ENCODE measurements at places on chromosomes 2 and 18.

DNA sequence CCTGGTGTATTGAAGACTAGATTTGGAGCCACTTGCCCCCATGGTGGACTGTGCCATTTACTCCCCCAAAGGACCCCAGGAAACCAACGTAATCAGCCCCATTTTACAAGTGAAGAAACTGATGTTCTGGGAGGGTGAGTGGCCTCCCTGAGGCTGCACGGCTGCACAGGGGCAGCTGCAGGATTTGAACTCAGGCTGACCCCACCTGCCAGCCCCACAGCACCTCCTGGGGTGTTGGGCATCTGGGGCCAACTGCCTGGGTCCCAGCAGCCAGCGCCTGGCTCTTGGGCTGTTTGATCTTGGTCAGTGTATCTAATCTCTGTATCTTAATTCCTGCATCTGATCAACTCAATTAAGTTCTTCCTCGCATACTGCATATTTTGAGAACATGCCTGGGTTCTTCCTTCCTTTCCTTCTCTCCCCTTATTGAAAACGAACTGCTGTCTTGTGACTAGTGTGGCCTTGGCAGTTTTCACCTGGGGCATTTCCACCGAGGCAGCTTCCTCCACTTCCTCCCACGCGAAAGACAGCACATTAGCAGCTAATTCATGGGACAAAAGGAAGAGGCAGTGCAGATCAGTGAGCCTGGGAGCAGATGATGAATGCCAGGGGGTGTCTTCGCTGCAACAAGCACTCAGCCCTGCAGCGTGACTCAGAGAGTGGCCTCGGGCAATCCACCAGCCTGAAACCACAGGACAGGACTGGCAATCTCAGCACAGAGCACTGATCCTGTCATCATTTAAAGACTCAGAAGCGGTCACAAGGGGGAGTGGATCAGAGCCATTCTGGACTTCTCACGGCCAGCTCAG is 184.1 kb upstream of the RAB12 start:
- no peak for DNase-seq

DNA sequence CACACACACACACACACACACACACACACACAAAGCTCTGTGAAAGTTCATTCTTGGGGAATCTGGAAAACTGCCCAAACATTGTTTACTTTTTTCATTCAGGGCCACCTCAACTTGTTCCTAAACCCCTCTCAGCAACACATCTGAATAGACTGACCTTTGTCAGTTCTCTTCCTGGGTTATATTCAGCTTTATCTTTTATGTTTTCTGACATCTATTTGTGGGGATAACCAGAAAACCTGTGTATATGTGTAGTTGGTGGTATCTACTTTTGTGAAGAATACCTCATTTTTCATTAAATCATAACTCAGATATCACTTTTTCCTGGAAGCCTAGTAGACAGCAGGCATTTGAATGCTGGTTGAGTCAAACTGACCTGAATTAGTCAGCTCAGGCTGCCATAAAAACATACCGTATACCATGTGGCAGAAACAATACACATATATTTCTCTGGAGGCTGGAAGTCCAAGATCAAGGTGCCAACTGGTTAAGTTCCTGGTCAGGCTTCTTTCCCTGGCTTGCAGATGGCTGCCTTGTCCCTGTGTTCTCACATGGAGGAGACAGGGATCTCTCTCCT is 11.0 kb upstream of the RNF144A start:
- no peak for DNase-seq

DNA sequence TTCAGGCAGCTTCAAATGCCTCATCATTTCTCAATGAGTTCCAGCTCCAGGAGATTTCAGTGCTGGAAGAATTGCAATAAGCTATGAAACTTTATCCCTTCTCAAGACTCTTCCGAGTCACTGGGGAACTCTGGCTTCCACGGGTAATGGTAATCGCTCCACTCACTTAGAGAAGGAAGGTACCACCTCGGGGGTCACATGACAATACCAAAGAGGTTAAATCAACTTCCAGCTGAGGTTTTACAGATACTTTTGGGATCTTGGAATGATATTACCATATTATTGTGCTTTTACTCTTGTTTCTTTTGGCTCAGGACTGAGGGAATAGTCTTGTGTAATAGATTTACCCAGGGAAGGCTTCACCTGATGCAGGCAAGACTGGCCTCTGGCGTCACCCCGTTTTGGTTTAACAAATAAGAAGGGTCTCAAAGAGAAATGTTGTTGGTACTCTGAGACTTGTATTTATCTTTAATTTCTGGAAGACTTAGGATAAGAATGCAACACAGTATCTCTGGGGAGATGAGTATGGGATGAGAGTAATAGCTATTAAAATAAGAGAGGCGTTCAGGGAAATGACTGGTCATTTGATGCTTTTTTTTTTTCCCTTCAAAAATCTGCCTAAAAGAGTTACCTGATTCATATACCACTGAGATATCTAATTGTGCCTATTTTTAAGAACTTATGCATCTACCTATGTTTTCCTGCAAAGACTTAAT is 316.9 kb upstream of the ZEB2 start:
- no peak for DNase-seq

- no peak for DNase-seq
Observed at GRCh38 chr18:74434466-74434865, 22.6 kb downstream of the DIPK1C start.

DNA sequence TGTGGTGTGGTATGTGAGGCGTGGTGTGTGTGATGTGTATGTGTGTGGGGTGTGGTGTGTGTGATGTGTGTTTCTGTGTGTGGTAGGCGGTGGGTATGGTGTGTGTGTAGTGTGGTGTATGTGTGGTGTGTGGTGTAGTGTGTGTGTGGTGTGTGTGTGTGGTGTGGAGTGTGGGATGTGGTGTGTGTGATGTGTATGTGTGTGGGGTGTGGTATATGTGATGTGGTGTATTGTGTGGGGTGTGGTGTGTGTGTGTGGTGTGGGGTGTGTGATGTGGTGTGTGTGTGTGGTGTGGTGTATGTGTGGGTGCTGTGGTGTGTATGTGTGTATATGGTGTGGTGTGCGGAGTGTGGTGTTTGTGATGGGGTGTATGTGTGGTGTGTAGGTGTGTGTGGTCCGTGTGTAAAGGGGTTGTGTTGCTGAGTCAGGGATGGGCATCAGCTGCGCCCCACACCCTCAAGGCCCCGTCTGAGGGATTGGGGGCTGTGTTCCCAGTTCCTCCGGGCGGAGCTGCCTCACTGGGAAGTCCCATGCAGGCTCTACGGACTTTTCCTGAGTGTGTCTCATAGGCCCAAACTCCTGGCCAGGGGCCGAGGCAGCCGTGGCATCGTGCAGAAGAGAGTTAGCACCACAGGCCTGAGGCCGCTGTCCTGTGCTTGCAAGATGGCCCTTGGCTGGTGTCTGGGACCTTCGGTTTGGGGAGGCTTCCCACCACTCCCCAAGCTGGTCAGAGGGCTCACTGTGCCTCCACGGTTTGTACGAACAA is 18.2 kb upstream of the ARL4C start:
- no peak for DNase-seq

GRCh38 chr18:67553437-67553836 is 36.9 kb upstream of the DSEL start:
- DNase-seq, result no peak

DNA sequence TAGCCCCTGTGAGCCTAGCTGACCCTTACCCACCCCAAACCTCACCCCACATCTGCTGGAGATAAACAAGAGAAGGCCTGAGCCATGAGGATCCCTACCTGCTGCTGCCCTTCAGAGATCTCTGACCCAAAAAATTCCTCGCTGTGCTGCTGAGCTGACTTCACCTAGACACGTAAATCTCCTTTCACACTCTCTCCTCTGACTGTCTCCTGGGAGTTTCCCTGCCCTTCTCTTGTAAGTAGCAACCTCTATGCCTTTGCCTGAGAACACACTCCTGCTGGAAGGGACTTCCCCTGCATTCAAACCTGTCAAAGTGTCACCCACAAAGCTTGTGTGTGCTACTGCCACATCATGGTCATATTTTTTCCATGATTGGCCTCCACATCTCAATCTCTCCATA is 134.2 kb upstream of the NOL4 start:
- no peak for DNase-seq
